ENCODE measurements at places on chromosomes 11 and 22.

DNA sequence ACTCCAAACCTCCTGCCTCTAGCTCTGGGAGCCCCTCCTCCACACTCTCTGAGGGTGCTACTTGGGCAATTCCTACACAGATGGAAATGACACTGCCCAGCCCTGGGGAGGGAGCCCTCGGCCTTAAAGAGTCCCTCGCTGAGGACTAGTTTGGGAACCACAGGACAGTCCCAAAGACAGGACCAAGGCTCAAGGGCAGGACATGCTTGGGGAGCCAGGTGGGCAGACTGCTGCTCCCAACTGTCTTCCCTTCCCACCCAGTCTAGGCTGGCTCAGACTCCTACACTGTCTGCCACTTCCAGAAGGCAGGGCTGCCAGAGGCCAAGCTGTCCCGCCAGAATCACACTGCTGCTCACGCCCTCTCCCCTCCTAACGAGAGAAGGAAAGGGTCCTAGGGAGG, 9.8 kb downstream of the ARRB1 start:
- DNase-seq = no peak

GRCh38 chr11:65334696-65335295, 1.1 kb downstream of the DPF2 start:
- no peak for DNase-seq

DNA sequence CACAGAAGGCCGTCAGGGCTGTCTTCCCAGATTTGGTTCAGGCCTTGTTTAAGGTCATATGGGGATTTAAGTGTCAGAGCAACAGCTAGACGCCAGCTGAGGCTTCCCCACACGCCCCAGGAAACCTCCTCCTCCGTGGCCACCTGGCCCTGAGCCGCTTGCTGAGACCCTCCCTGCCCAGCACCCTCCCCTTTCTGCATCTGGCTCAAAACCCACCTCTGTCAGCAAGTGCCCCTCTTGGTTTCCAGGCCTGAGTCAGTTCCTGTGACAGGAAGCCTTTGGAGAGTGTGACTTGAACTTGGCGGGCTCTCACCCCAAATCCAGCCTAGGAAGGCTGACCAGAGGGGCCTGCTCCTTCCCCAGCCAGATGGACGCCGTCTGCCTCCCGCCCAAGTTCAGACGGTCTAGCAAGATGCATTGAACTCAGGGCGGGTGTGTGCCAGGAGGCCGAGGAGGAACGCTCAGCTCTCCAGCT, 561 bp downstream of the FXYD2 start:
- peak; percentile 82 for DNase-seq

GRCh38 chr22:47659467-47660223, 897.2 kb downstream of the TBC1D22A start:
- DNase-seq = no peak

GRCh38 chr22:17931400-17931825, 92.9 kb downstream of the MICAL3 start:
- DNase-seq = no peak

DNA sequence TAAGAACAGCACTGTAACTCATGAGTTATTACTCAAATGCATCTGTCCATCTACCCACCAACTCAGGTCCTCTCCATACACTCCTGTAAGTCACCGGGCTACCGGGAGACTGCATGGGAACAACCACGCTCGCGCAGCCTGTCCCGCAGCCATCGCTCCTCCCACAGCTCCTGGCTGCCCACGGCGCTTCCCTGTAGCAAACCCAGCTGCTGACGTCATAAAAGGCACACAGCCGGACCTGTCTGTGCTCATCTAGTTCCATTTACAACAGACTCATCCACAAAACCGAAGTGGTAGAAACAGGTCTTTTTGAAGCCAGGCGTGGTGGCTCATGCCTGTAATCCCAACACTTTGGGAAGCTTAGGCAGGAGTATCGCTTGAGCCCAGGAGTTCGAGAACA, 23.4 kb upstream of the PACSIN2 start:
- DNase-seq = no peak

DNA sequence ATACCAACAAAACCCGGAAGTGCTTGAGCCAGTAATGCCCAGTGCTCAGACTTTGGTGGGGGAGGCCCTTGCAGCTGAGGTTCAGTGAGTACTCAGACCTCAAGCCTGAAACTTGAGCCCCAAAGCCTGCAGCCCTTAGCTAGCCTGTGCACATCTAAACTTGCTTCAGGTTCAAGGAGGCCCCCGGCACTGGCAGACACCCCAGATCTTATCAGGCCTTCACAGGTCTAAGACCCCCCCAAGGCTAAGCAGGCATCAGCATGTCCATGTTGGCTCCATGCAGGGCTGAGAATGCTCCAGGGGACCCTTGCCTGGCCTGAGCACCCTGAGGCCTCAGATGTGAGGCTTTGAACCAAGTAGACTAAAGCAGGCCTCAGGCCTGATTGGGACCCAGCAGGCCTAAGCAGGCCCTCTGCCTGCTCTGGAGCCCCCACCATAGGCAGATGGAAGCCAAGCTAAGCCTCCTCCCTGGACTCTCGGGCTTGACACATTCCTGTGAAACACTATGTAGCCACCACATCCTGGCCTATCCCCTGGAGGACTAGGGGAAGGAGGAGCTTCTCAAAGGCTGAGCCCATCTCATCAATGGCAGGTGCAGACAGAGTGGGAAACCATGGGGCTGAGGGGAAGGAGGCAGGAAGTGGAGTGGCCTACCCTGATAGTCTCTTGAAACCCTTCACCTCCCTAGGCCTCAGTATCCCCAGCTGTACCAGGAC, 1.2 kb upstream of the CASTOR1 start:
- peak; percentile 80 for DNase-seq

DNA sequence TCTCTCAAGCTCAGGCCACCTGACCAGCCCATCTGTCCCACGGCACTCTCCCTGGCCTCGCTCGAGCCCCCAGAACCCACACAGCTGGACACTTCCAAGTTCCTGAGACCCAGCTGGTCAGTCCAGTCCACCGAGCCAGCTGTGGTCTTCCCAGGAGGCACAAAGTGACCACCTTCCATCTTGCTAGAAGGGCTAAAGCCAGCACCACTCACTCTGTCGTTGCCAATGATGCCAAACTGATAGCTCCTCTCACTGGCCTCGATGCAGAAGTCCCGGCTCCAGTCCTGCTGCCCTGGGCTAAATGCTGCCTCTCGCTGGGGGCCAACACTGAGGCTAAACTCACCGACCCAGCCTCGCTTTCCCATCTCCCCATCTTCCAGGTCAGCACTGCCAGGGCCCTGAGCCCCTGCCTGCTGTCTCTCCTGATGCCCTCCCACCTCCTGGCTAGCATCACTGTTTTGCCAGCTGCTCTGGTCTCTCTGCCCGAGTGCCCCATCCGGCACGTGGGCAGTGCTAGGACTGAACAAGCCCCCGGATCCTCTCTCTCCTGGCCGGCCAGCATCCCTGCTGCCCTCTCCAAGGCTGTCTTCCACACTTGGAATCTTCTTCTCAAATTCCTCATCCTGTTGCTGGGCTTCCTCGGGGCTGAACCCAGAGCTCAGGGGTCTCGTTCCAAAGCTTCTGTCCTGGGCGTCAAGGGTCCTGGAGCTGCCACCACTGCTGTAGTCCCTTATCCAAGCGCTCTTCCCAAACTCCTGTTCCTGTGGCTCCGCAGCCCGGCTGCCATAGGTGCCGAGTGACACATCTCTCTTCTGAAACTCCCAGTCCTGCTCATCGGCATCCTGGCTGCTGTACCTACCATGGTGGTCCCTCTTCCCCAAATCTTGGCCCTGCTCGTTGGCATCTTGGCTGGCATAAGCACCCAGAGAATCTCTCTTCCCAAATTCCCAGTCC, 15.4 kb downstream of the TNKS1BP1 start:
- no peak for DNase-seq
